ENCODE measurements at places on chromosomes 3 and 15.

GRCh38 chr3:22893644-22894325 lies 309.3 kb upstream of the UBE2E2 start:
- no peak for DNase-seq

GRCh38 chr3:49465270-49466034 lies 4.6 kb upstream of the DAG1 start:
- no peak for DNase-seq

DNA sequence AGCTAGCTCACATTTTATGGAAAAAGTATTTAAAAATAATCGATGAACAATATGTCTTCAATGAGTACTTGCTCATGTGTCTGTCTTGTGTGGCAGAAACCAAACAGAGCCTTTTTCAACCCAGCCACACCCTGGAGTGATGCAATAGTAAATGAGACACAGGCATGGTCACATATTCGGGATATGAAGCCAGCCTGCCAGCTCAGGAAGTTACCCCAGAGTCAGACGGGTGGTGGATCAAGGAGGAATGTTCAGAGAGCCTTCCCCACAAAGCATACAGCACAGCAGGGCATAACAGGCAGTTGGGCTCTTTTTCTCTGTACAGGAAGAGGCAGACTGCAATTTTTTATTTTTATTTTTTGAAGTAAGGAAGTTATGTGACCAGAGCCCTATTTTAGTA lies 27.3 kb downstream of the LARP6 start:
- DNase-seq, result no peak

DNA sequence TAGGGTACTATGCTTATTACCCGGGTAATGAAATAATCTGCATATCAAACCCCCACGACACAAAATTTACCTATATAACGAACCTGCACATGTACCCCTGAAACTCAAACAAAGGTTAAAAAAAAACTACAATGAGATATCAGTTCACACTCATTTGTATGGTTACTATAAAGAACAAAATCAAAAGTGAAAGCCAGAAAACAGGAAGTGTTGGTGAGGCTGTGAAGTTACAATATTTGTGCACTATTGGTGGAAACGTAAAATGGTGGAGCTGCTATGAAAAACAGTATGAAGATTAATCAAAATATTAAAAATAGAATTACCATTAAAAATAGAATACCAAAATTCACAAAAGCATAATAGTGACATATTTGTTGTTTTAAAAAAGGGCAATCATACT lies 128.9 kb downstream of the ZIC1 start:
- DNase-seq, result no peak
